ENCODE measurements at places on chromosomes 13 and 19.

DNA sequence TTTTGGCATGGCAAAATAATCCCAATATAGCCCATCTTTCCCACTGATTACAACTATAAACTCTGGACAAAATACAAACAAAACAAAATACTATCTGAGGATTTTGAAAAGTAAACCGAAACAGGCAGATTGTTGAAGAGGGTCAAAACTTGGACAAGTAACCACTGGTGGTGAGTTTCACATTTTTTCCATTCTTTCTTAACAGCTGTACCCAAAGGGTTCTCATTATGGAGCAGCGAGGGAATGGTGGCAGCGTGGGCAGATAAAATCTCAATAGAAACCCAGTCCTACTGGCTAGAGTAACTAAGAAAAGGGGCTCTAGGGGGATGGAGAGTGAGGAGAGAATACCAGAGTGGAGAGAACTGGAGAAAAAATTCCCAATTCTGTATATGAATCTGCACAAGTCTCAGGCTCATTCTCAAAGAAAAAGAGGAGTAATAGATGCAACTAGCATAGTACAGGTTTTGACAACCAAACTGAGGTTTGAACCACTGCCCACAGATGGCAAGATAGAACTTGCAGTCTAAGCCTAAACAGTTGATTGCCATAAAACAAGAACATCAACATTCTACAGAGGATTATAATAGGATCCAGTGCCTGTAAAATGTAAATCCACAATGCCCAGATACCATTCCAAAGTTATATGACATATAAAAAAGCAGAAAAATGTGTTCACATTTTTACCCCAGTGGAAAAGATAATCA lies 284.5 kb downstream of the KCNRG start:
- H3K27me3 ChIP-seq = no peaks in the 10 kb centered on the region
- peaks cover 9% of the 10 kb centered on the region for H3K4me1 ChIP-seq
- no peak for DNase-seq
- no peaks in the 10 kb centered on the region for H3K36me3 ChIP-seq
- H3K4me3 ChIP-seq = no peak overlapping the region

DNA sequence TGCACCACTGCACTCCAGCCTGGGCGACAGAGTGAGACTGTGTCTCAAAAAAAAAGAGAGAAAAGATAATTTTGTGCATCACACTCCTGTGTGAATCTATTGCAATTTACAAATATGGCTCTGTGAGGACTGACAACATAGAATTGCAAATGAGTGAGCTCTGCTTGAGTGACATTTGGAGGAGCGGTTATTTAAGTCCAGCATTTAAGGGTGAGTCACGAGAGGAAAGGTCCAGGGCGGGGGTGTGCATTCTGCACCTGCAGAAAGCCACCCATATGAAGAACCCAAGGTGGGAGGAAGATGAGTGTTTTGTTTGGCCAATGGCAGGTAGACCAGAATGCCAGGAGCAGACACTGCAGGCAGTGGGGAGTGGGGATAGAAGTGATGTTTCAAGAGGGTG lies 58.5 kb downstream of the DGKH start:
- H3K27me3 ChIP-seq = no peaks in the 10 kb centered on the region
- H3K4me1 ChIP-seq = peaks cover 20% of the 10 kb centered on the region
- no peak for DNase-seq

DNA sequence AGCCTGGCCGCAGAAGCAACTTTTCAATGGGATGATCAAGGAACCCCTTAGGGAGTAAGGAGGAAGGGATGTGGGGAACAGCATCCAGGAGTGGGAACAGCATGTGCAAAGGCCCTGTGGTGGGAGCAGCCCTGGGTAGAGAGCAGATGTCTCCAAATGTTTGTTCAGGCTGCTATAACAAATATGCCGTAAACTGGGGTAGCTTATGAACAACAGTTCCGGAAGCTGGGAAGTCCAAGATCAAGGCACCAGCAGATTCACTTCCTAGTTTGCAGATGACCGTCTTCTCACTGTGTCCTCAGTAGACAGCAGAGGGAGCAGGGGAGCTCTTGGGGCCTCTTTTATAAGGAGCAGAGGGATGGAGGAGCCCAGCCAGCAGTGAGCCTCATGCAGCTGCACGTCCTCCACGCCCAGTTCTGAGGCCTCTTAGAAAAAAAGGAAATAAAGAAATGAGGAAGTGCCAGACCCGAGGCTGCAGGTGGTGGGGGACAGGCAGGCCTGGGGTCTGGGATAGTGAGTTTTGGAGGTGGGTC lies 4.2 kb upstream of the LRRC25 start:
- H3K4me3 ChIP-seq = no peak overlapping the region
- no peaks in the 10 kb centered on the region for H3K36me3 ChIP-seq
- peaks cover 15% of the 10 kb centered on the region for H3K4me1 ChIP-seq
- H3K27ac ChIP-seq = no peak overlapping the region

DNA sequence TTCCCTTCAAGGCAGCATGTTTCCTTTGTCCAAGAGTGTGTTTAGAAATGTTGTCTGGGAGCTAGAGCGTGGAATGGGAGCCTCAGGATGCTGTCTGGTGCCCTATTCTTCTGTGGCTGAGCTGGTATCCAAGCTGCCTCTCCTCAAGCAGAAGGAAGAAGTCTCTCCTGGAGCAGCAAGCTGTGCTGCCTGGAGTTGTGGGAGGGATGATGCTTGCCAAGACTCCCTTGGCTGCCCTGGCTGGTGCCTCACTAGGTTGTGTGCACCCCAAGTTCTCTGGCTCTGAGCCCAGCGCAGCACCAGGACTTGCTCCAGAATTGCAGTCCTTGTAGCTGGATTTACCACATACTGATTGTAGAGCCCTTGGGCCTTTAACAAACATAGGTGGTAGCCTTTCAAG lies 4.7 kb upstream of the CYP4F3 start:
- no peaks in the 10 kb centered on the region for H3K4me1 ChIP-seq
- no peak for DNase-seq
- H3K36me3 ChIP-seq = no peaks in the 10 kb centered on the region
- no peak overlapping the region for H3K27ac ChIP-seq
- no peaks in the 10 kb centered on the region for H3K27me3 ChIP-seq

DNA sequence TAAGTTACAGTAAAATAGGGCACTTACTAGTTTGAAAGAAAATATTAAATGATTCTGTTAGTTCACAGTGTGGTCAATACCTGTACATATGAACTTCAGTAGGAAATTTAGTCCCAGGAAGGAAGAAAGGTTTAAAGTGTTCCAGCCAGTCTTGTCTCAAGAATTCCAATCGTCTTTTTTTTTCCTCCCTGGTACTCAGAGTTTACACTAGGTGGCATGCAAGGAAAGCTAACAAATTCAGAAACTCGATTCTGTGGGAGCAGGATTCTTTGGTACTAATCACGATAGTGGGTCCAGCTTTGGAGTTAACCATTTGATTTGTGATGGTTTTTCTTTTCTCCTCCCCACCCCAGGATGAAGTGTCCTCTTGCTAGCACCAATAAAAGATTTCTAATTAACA lies 43.6 kb downstream of the POLR1D start:
- no peaks in the 10 kb centered on the region for H3K27me3 ChIP-seq
- no peak overlapping the region for H3K4me3 ChIP-seq
- DNase-seq = no peak

GRCh38 chr13:28001837-28002473 lies 13.5 kb upstream of the URAD start:
- no peaks in the 10 kb centered on the region for H3K27me3 ChIP-seq
- DNase-seq = no peak
- H3K4me3 ChIP-seq = no peak overlapping the region
- no peak overlapping the region for H3K27ac ChIP-seq
- H3K36me3 ChIP-seq = no peaks in the 10 kb centered on the region

All from osteoblast (primary cell).